ENCODE measurements at places on chromosomes 4 and X.

DNA sequence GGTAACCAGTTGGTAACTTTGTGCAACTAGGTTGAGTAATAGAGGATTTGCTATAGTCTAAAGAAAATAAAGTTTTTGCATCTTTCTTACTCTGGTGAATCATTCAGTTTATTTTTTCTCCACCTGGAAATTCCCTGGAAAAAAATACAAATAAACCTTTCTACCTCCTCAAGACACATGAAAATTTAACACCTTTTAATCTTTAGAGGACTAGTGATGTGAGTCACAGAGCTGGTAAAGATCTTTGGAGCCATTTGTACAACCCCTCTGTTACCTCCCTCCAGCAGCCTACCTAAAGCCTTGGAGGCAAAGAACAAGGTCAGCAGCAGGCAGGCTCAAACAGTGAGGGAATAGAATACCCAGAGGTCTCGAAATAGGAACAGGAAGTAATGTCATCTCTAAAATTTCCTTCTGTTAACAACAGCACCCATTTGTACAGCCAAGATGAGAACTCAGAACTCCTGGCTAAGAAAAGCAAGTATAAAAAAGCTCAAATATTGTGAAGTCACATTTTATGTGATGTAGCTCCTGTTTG is 10.2 kb upstream of the MAOB start:
- DNase-seq, result no peak

DNA sequence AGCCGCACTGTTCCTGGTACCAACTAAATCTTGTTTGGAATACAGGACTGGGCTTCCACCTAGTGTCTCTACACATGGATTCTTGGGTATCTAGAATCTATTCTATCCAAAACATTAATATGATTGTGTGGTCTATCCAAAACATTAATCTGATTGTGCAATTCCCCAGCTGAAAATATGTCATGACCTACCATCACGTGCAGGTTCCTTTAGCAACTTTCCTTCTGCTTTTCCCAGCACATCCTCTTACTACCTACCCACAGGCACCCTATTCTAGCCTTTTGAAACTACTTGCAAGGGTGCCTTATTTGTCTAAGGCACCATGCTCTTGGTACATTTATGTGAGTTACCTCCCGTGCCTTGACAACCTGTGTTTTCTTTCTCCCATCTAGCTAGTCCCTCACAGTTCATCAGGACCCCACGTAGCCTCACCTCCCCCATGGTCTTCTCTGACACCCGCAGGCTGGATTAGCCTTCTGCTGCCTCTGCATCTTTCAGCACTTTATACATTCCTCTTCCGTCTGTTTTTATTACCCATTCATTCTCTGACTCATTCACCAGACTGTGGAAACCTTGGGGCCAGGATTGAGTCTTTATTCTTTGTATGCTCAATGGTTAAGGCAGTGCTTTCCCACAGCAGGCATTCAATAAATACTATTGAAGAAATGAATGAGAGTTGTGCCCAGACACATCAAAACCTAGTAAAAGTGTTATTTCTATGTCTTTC is 88.8 kb upstream of the FAM9B start:
- DNase-seq, result no peak

- no peak for DNase-seq
These were observed 1577.7 kb upstream of the TENM3 start for GRCh38 chr4:180665481-180665880.

DNA sequence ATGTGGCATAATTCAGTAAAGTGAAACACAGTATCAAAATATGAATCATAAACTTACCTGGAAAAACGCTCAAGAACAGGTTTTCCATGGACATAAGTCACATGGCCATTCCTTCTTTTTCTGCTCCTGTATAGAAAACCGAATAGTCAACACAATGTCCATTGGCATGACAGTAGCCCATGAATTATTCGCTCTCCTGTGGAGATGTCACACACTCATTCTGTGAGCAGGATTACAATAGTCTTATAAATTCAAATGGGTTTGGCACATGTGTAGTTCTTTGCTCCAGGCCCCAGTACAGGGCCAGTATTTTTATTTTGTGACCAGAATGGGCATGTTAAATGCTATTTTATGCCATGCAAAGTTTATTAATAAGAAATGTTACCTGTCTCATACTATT is 15.1 kb upstream of the CXCL13 start:
- no peak for DNase-seq

- DNase-seq, result no peak
These were observed 61.7 kb downstream of the EVC start for GRCh38 chr4:5772528-5773270.

Data from posterior cingulate gyrus (tissue), 11 donors.